Posterior cingulate gyrus (tissue), 11 donors: ENCODE measurements at places on chromosomes 16 and 17.

DNA sequence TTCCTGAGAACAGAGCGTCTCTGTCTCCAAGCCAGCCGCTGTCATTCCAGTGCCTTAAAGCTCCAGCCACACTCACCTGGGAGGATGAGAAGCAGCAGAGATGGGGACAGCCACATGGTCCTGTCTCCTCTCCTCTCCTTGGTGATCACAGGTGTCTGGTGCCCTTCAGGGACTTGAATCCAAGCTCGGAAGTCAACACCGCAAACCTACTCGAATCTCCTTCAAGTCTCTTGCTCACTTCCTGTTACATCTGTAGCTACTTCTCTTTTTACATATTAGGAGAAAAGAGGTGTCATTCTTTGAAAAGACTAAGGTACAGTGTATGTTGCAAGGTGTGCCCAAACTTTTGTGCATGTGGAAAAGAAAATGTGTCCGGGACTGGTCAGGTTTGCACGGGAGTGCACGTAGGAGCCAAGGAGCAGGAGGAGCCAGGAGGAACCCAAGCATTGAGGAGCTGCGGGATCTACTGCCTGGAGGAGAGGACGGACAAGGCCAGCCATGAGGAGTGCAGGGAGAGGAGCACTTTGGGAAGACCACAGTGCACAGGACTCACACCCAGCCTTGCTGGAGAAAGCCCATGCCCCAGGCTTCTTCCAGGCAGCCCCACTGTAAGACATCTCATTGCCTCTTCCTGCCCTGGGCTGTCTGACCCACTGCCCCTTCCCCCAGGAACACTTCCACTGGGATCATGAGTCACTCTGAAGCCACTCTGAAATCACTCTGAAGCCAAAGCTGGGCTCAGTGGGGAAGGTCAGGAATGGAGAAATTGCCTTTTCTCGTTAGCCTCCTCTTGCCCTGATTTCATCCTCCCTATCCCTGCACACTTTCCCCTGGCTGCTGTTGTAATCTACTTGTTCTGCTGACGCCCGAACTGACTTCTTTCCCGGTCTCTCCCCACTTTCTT is at the start of gene CD300LD:
CD300LD (minus strand) TSS at position 197 of the 904 bp plus-strand sequence; CDS start at position 116, 81 bp downstream.
- no peak for DNase-seq

DNA sequence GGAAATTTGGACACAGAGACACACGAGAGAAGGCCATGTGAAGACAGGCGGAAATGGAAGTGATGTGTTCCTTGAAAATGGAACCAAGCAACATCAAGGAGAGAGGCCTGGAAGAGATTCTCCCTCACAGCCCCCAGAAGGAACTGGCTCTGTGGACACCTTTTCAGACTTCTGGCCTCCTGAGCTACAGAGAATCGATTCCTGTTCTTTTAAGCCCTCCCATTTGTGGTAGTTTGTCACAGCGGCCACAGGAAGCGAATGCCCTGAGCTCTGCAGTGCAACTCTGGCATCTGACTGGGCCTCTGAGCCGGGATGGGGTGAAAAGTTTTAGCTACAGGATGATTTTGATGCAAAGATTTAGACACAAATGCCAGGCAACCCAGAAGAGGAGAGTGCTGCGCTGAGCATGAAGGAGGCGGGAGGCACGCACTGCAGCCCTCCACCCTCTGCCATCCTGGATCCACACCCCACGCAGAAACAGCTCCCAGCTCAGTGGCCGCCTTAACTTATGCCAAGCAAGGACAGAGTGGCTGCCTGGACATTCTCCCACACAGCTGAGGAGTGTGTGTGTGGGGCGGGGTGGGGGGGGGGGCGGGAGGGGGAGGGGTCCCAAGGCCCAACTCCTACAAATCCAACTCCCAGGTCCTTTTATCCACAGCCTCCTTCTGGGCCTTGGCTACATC is 2.2 kb downstream of the TIMP2 start:
- no peak for DNase-seq

DNA sequence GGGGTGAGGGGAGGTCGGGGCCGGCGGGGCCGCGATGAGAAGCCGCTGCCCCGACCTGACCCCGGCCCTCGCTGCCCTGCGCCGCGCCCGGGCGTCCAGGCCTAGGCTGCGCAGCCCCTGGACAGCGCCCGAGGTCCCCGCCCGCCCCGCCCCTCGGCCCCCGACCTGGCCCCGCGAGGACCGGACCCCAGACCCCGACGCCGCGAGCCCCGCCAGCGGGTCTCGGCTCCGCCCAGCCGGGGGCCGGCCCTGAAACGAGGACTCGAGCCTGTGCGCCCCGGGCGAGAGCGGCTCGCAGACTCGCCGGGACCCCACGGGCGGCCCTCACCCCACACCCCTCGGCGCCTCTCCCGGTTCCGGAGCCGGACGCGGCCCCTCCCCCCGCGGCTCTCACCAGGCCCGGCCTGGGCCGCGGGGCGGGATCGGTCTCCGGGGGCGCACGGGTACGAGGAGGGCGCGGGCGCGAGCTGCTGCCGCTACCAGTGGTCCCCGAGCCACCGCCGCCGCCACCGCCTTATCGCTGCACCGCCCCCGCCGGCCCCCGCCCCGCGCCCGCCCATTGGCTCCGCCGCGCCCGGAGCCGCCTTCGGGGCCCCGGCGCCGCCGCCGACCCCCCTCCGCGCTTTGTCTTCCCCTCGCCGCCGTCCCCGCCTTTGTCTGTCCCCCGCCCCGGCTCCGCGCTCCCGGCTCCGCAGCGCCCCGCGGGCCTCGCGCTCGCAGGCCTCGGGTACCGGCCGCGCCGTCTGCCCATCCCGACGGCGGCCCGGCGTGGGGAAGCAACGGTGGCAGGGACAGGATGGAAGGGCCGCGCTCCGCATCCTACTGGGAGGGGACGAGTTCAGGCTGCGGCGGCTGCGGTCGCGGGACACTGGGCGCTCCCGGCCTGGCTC is at the start of gene LIMD2:
LIMD2 (minus strand) TSS at position 488 of the 890 bp plus-strand sequence. CDS start 827 bp downstream, outside the sequence.
- no peak for DNase-seq

DNA sequence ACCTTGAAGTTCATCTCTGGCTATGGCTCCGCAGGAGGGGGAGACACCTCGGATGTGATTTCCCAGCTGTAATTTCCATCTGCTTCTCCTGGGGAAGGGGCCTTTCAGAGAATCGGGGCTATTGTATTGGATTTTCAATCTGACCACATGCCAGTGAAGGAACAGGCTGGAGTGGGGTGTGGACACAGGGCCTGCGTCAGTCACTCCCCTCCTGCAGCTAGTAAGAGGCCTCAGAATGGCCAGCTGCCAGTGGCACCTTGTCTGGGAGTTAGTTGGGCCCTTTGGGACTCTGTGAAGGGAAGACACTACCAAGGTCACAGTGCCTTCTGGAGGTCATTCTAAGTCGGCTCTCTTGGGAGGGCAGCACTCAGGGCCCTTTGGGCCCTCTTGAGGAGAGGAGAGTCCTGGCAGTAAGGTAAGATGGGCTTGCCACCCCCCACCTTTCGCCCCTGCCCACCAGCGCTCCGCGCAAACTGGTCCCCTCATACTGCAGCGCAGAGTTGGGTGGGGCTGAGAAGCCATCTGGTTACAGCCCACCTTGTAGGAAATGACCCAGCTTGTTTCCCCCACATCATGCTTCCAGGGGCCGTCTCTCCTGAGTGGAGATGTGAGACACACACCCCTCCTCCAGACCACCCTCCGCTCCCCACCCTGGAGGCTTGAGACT is 5.4 kb downstream of the NXPH3 start:
- DNase-seq = no peak

DNA sequence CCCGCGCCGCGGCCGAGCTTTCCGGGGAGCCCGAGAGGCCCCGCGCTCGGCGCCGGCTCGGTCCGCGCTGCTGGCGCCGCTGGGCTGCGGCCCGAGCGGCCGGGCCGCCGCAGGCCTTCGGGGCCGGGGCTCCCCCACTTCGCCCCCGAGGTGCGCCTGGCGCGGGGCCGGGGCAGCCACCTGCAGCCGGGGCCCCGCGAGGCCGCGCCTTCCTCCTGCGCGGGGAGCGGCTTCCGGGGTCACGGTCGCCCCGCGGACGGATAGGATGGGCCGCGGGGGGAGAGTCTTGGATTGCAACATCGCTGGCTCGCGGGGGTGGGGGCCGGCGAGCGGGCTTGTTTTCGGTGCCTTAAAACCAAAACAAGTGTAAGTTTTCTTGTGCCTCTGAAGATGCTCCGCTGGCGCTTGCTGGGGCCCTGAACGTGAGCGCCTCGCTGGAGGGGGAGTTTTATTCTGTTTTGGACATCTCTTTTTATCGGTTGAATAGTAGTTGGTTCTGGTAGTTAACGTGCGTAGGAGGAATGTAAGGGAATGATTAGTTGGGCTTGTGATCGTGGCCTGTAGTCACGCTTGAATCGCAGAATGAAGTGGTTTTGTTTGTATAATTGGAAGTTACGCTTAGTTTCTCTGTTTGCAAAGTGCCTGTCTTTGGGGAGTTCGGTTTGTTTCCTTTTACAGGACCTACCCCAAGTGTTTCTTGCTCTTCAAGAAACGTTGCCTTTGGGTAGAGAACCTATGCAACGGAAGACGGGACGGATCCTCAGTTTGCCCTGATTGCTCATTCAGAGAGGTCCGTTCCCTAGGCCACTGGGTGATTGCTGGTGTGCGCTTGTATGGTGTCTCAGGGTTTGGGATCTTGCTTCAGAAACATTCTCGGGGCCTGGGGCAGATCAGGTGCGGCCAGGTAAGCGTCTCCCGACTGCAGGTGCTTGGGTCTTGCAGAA is 724 bp downstream of the UBE2I start:
- DNase-seq = peak; percentile 71

DNA sequence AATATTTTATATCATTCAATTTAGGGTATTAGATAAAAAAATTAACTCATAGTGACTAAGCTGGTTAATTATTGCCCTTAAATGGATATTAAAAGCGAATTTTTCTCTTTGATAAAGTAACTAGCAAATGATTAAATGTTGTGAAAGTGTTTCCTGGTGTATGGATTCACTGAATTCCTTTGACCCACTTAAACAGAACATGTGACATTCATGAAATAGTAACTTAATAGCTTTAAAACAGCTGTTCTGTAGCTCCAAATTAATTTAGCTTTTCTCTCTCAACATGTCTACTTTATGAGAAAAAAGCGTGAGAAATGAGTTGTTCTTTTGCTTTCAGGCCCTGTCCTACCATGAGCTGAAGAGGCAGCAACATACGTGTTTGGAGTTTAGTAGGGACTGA is 36.4 kb upstream of the APPBP2 start:
- no peak for DNase-seq

GRCh38 chr16:53693320-53693719 is 10.3 kb downstream of the RPGRIP1L start:
- no peak for DNase-seq

DNA sequence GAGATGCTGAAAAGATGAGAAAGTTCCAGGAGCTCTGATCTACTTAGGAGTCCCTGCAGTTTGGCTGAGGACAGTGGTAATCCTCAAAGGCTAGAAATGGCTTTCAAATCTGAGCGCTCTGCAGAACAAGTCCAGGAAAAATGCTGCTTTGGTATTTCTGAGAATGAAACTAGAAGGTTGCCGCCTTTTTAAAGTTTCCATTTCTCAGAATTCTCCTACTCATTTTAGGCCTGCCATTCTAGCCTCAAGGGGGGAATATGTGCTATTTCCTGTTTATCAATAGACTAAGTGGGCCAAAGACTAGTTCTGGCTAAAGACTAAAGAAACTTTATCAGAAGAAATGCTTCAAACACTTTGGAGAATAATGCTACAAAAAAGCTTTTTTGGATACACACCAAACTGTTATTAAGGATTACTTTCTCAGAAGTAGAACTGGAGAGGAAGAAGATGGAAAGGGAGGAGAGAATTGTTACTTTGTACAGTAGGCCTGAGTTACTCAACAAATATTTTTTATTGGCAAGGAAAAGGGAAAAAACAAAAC is at the start of gene SLFN12L:
SLFN12L (minus strand) TSS at position 78 of the 541 bp plus-strand sequence. CDS start 15,314 bp downstream, outside the sequence.
- no peak for DNase-seq

- DNase-seq = peak; percentile 37
These were observed 742 bp downstream of the PFN1 start for GRCh38 chr17:4947411-4948165.

- no peak for DNase-seq
These were observed 18.9 kb downstream of the KATNB1 start for GRCh38 chr16:57754354-57755060.

GRCh38 chr17:47239967-47240651 is 13.5 kb upstream of the ITGB3 start:
- DNase-seq = peak; percentile 40

GRCh38 chr17:38329808-38330730 is 13.7 kb downstream of the GPR179 start:
- no peak for DNase-seq

GRCh38 chr17:4443476-4443875 is 9.7 kb downstream of the SPNS3 start:
- DNase-seq = no peak

DNA sequence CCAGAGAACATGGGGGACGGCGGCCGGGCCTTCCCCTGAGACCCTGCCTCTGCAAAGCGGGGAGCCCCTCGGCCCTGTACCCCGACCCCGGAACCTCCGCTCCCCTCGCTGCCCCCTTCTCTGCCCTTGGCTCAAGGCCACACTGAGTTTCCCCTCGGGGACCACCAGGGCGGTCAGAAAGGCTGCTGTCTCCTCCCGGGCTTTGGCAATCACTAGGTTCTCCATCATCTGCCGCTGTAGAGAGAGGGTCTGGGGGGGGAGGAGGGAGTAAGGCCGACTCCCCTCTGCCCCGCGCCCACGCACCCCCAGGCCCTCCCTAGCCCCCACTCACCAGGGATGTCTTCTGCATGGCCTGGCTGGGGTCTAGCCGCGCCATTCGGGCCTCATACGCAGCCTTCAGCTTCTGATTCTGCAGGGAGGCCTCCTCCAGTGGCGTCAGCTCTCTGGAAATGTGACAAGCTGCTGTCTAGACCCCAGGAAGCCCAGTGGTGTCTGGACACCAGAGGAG is 8.4 kb downstream of the VPS9D1 start:
- no peak for DNase-seq

- DNase-seq = peak; percentile 55
These were observed 428 bp upstream of the ANTKMT start for GRCh38 chr16:720447-720989.
